ENCODE measurements at places on chromosomes 7 and 10. TPM values are rescaled to one million over a fixed set of nuclear protein-coding genes. Genes with fewer than 3 reads are reported as not detected.

C10orf95 gene
- total RNA-seq, result not detected

- DNase-seq, result no peak
Measured at GRCh38 chr7:101169110-101169837, 3.9 kb upstream of the VGF start.

DNA sequence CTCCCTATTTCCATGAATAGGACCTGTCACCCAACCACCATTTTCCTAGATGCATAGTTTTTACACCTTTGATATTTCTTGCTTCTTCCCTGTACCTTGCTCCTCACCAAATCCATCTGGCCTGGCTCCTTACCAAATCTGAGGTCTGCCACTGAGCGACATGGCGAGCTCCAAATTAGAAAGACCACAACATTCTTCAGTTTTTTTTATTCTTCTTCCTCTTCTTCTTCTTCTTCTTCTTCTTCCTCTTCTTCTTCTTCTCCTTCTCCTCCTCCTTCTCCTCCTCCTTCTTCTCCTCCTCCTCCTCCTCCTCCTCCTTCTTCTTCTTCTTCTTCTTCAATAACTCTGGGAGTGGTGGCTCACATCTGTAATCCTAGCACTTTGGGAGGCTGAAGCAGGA, 7.1 kb downstream of the CPED1 start:
- DNase-seq, result no peak

MOGAT3 gene
- total RNA-seq, result not detected

APBB1IP gene
- total RNA-seq, result 2.5 TPM

MBL2 gene
- not detected for total RNA-seq

LIPK gene
- total RNA-seq, result not detected

DNA sequence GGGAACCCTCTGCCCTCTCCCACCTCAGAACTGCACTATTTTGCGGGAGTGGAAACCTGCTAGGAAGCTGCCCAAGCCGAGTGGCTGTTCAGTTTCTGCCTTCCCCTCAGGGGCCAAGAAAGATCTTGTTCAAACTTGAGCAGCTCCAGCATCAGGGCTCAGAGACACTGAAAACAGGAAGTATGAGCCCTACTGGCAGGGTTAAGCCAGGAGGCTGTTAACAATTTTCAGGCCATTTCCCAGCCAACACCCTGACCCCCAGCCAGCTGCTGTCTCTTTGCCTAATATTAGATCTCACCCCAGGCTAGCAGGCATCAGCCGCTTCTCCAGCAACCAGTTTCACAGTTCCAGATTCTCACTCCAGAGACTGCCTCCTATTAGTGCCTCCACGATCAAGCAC, 9.2 kb downstream of the PLAU start:
- DNase-seq, result no peak

PPP1R3C gene
- 212 TPM for total RNA-seq

GRCh38 chr10:7206412-7207100, 204.3 kb downstream of the SFMBT2 start:
- DNase-seq, result no peak

AKR1C8 gene
- 0.86 TPM for total RNA-seq

DNA sequence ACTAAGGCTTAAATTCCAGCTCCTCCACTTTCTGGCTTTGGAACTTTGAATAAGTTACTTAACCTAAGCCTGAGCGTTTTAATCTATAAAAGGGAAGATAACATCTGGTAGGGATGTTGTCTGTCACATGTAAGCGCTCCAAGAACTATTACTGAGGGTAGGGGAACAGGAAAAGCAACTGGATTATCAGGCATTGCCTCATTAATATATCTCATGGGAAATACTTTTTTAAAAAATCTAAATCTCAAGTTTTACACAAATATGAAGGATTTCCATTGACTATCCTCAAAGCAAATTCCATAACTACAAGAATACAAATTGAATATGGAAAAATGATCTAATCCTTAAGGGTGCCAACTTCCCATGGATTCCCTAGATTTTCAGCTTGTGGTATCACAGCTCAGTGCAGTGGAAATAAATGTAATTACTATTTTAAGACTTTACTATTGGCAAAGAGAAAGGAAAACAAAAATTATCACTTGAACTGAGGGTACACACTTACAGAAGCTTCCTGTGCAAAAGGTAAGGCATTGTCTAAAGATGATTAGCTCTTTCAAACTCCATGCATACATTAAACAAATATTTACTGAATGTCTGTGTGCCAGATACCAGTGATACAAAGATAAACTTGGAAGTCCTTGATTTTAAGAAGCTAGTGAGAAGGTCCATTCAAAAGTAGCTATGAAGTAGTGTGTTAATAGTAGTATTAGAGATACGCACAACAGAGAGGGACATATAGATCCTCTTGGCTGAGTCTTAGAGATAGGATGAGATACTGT, 38.4 kb downstream of the NT5C2 start:
- no peak for DNase-seq

DOCK4 gene
- total RNA-seq, result 18.5 TPM

- DNase-seq, result no peak
Measured at GRCh38 chr10:132906836-132907235, 35.5 kb downstream of the CFAP46 start.

GRCh38 chr7:25424113-25424512, 195.8 kb upstream of the NPVF start:
- DNase-seq, result no peak

DNA sequence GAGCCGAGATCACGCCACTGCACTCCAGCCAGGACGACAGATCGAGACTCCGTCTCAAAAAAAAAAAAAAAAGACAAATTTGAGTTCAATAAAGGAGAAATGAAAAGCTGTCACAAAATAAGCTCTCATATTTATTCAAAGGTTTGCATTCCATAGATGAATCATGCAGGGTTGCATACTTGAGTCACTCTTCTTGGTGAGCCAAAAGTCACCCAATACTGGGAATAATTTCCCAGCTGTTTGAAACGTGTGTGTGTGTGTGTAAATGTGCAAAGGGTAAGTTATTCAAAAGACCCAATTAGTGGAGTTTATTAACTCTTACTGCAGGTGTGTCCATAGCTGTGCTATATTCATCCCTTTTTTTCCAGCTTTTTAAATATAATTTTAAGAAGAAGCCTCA, 297.7 kb downstream of the CCDC3 start:
- DNase-seq, result no peak

GPNMB gene
- 239 TPM for total RNA-seq
